ENCODE measurements at places on chromosomes 11 and 22.
A peak's percentile ranks its signal among the peaks of the same experiment; 100 is the strongest.

- DNase-seq: no peak
These were observed 28.6 kb downstream of the RIBC2 start for GRCh38 chr22:45442116-45442515.

DNA sequence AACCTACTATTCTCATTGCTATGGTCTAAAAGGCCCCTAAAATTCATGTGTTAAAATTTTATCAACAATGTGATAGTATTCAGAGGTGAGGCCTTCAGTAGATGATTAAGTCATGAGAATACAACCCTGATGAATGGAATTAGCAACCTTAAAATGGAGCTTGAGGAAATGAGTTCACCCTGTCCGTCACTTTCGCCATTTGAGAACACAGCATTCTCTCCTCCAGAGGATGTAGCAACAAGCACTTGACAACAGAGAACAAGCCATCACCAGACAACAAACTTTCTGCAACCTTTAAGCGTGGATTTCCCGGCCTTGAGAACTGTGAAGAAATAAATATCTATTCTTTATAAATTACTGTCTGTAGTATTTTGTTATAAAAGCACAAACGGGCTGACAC, 197.0 kb downstream of the SBF2 start:
- no peak for DNase-seq

DNA sequence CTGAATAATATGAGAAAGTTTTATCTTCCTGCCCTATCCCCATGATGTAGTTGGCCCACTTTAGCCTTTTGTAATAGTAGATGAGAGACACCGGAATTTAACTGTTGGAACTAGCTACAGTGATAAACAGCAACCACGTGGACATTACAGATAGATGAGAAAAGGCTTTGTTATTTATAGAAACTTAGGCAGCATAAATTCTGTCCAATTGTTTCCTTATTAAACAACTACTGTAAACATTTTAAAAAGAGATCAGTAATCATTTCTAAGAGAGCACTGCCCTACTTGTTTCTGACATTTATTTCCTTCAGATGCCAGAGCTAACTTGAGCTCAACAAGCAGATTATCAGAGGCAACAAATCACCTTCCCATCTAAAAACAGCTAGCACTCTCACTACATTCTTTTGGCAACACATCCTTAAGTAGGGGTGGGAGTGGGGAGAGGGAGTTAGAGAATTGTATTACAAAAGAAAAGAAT, 63.1 kb downstream of the SOX6 start:
- DNase-seq: peak; percentile 34

- DNase-seq: no peak
These were observed 87.2 kb downstream of the BTBD10 start for GRCh38 chr11:13375798-13376197.

GRCh38 chr11:69075421-69076128, 26.8 kb downstream of the TPCN2 start:
- DNase-seq: peak; percentile 84

- no peak for DNase-seq
These were observed 60.4 kb downstream of the IMMP1L start for GRCh38 chr11:31449040-31449439.

DNA sequence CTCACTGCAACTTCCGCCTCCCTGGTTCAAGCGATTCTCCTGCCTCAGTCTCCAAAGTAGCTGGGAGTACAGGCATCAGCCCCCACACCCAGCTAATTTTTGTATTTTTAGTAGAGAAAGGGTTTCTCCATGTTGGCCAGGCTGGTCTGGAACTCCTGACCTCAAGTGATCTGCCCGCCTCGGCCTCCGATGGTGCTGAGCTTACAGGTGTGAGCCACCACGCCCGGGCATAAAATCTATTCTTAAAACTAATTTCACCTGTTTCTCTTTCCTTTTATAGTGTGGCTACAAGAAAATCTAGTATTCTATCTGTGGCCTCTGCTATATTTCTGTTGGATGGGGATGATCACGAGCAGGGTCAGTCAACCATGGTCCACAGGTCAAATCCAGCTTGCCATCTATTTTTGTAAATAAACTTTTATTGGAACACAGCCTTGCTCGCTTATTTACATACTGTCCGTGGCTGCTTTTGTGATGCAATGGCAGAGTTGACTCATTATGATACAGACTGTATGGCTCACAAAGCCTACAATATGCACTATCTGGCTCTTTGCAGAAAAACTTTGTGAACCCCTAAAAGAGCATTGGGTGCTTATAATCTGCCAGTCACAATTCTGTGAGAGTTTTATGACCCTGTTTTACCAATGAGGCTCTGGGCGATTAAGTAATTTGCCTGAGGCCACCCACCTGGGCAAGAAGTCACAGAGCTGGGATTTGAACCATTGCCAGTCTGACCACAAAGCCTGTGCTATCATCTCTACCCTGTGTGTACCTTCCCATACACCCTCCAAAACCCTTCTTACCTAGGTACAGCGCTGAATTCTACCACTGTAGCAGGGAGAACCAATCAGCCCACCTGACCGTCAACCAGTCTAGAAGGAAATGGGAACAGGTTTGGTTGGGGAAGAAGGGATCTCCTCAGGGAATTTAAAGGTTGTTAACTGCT, 28.3 kb downstream of the SLC1A2 start:
- peak; percentile 71 for DNase-seq

- DNase-seq: no peak
These were observed 24.0 kb downstream of the IGLL1 start for GRCh38 chr22:23556026-23556620.

- DNase-seq: no peak
These were observed 36.2 kb upstream of the HEPHL1 start for GRCh38 chr11:93984936-93985335.

GRCh38 chr11:99682646-99683045, 661.9 kb downstream of the CNTN5 start:
- DNase-seq: no peak

DNA sequence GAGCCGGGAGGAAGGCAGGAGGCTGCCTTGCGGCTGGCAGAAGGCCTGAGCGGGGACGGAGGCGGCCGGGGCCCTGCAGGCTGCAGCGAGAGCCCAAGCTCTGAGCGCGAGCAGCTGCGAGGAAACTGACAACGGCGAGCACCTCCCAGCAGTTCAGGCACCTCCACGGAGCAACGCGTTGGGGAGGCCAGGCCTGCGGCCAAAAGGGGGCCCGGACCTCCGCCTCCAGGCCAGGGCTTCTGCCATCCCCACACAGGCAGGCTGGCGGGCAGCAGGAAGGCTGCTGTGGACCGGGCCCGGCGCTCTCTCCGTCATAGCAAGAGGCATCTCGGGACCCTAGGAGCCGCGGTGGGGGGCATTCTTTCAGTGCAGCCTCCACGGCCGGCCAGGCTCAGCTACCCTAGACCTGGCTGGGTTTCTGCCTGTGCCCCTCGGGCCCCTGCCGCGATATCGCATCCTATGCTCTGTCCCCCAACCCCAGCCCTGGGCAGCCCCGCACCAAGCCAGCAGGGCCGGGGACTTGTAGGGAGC, 22.9 kb upstream of the SLC22A12 start:
- DNase-seq: no peak

DNA sequence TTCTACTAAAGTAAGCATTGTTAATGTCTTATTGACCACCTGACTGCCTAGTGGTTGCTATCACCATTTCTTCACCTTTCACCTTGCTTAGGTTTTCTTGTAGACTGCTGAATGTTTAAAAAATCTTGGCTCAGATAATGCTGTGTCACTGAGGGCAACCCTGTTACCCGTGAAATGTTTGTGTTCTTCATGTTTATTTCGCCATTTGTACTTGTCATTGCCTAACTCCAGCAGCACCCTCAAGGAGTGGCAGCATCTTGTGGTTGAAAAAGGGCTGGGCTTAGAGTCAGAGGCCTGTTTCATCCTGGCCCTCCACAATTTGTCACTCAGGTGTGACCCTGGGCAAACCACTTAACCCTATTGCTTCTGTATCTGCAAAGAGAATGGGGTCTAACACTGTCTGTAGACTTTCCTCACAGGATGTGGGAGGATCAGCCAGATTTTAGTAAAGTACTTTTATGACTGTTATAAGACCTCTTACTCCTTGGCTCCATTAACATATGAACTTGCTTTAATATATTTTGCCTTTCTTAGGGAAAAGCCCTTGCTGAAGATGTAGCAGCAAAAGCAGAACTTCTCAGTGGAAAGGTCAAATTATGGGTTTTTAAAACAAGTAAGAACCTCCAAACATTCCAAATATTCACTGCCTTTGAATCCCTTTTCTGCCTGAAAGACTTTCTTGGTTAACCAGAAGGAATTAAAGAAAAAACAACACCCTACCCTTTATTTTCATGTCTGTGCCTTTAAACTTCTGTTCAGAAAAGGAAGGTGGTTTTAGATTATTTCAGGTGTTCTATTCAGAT, 154.5 kb upstream of the C11orf87 start:
- DNase-seq: no peak

- no peak for DNase-seq
These were observed 5.3 kb downstream of the KCNK7 start for GRCh38 chr11:65590240-65590738.

GRCh38 chr11:77084581-77085191, 17.9 kb downstream of the CAPN5 start:
- DNase-seq: no peak

- no peak for DNase-seq
These were observed 41.0 kb upstream of the DBX1 start for GRCh38 chr11:20201231-20201630.

GRCh38 chr11:18608376-18608775, 8.8 kb downstream of the MISFA start:
- DNase-seq: no peak

GRCh38 chr11:112374486-112375140, 114.0 kb upstream of the PLET1 start:
- DNase-seq: no peak

- DNase-seq: no peak
These were observed 8.5 kb upstream of the CDC42BPG start for GRCh38 chr11:64852804-64853509.

- no peak for DNase-seq
These were observed 26.2 kb upstream of the GUCY1A2 start for GRCh38 chr11:107044503-107044902.

DNA sequence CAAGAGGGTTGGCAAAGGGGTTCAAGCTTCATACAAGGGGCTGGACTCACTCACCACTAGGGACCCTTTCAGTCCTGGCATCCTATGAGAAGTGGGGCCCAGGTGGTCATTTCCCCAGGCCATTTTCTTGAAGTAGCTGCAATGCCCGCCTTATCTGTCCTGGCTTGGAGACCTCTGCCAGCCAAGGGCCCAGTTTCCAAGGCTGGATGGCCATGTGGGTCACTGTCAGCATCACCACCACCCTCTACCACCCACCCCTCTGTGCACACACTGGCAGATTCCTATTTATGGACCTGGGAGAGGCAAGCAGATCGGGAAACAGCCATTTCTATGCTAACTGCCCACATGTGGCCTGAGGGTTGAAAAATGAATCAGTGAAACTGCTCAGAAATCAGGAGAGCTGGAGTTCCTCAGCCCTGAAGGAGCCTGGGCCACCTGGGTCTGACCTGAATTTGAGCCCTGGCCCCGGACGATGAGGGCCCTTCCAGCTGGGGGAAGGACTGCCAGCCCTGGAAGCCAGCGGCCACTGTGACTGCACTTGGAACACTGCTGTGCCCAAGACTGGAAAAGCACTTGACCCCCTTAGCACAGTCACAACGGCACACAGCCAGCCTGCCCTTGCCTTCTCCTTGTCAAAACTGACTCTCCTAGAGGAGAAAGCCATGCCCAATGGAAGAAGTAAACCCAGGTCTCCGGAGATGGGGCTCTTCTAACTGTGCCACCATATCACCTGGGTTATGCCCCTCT, 442.2 kb downstream of the BUD13 start:
- no peak for DNase-seq

DNA sequence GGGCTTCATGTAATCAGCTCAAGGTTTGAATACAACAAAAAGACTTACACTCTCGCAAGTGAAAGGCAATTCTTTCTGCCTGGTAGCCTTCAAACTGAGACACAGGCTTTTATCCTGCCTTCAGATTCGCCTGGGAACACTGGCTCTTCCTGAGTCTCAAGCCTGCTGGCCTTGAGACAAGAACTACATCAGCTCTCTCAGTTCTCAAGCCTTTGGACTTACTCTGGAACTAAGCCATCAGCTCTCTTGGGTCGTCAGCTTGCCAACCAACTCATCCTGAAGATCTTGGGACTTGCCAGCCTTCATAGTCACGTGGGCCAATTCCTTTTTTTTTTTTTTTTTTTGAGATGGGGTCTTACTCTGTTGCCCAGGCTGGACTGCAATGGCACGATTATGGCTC, 35.7 kb upstream of the LRRC10B start:
- DNase-seq: no peak

DNA sequence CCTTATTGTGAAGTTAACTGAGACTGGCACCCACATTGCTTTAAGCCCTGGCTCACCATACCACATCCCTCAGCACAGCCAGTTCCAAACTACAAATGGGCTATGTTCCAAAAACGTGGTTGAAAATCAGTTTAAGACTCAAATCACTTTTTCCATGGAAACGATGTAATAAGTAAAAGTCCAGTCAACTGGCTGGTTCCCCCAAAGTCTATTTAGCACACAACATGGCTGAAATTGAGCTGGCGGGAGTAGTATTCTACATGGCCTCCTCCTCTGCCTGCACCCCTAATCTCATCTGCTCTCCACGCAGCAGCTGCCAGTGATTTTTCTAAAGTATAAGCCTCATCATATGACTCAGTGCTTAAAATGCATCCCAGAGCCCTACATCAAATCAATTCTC, 40.9 kb upstream of the BIRC3 start:
- DNase-seq: peak; percentile 46

- DNase-seq: no peak
These were observed 19.3 kb upstream of the CSRP3 start for GRCh38 chr11:19220903-19221724.

- peak; percentile 17 for DNase-seq
These were observed 15.9 kb upstream of the PDE2A start for GRCh38 chr11:72690166-72690565.

DNA sequence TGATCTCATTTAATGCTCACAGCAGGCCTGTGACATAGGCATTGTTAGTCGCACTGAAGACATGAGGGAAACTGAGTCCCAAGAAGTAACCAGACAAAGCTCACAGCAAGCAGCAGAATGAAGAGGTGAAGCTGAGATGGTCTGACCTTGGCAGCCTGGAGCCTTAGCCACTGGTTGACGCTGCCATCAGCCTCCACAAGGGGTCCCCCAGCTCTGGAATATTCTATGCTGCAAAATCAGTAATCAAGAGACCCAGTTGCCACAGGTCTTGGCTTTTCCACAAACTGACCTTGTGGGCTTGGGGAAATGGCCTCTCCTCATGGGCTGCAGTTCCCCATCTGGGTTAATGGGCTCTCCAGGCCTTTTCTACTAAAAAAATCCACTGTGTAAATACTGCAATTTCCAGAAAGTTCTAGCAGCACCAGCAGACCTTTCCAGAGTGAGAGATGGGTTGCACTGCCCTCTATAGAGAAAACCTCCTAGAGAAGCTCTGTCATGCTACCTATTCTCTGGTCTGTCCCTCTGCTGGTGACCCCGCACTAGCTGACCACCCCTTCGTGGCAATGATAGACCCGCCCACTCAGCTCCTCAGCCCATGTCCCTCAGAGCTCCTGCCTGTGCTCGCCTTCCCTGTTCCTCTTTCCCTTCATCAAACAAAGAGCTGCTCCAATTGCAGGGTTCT, 22.6 kb upstream of the ISX start:
- DNase-seq: no peak

Measured in fibroblast of skin of right biceps (primary cell).